ENCODE measurements at places on chromosomes 11 and 22.

GRCh38 chr11:67644042-67644441 lies 4.5 kb upstream of the TBX10 start:
- DNase-seq: no peak

- DNase-seq: no peak
These were observed 130.1 kb upstream of the SYN3 start for GRCh38 chr22:33188326-33188725.

- DNase-seq: peak; percentile 59
These were observed 555.8 kb downstream of the BUD13 start for GRCh38 chr11:116217006-116217405.

GRCh38 chr11:30735946-30736345 lies 149.8 kb upstream of the MPPED2 start:
- no peak for DNase-seq

- DNase-seq: no peak
These were observed 315.1 kb upstream of the API5 start for GRCh38 chr11:42996421-42997307.

GRCh38 chr22:29433856-29434255 lies 4.5 kb upstream of the RFPL1 start:
- no peak for DNase-seq

Measured in trophoblast cell (in vitro differentiated cells and primary cell).